Amygdala (tissue), 56 donors: ENCODE measurements at places on chromosomes 12 and 14.

DNA sequence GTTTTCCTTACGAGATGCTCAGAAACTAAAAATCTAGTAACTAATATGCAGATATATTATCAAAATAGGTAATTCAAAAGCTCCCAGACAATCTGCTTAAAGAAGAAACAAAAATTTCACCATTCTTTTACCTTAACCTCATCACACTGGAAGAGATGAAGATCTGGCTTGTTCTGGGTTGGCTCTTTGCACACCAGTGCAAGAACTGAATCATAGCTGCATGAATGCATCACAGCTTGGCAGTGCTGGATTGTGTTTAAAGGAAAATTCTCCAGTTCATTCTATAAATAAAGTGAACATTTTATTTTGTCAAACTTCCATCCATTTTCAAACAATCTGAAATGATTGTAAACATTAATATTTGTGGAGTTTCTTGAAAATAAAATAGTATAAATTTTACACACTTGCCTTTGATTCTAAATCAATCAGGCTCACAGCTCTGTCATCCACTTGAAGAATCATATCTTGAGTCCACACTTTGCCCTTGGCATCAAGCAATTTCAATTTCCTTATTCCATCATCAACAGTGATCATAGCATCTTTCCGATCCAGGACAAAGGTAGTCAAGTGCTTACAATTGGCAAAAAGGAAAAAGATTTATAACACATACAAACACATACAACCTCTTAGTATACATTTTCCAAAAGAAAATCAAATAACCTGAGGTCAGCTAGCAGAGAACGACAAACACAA lies 119.8 kb downstream of the EPS8 start:
- DNase-seq = no peak

GRCh38 chr12:6235499-6235898 lies 35.3 kb downstream of the CD9 start:
- no peak for DNase-seq

DNA sequence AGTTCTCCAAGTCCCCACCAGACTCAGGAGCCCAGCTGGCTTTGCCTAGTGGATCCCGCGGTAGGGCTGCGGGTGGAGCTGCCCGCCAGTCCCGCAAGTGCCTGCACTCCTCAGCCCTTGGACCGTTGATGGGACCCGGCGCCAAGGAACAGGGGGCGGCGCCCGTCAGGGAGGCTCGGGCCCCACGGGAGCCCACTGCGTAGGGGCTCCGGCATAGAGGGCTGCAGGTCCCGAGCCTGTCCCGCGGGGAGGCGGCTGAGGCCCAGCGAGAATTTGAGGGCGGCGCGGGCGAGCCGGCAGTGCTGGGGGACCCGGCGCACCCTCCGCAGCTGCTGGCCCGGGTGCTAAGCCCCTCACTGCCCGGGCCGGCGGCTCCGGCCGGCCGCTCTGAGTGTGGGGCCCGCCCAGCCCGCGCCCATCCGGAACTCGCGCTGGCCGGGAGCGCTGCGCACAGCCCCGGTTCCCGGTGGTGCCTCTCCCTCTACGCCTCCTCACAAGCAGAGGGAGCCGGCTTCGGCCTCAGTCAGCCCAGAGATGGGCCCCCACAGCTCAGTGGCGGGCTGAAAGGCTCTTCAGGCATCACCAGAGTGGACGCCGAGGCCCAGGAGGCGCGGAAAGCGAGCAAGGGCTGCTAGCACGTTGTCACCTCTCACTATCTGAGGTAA lies 452.4 kb upstream of the LRFN5 start:
- DNase-seq = no peak

DNA sequence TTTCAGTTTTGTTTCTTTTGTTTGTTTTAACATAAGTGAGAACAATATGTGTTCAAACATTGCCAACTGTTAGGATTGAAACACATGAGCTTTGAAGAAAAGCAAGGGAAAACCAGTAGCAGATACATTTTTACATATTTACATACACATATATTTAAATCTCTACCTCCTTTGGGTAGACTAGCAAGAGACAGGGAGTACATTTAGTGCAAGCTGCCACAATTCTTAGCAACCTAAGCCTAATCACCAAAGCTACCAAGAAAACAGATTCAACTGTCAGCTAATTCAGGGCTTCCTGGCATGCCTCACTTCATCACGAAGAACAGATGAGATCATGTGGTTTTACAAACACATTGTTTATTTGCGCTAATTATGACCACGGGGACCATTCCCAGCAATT lies 143.1 kb downstream of the PRIMA1 start:
- no peak for DNase-seq

DNA sequence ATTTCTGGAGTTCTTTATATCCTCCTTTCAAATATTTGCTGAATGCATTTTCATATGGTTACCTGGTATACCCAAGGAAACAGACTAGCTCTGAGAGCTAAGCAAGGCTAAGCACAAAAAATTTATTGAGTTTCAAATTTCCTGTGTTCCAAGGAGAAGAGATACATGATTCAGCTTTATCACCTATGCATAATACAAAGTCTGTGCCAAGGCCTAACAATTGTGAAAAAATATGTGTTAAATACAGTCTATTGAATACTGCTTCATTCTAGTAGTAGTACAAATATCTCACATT lies 103.7 kb upstream of the LGR5 start:
- DNase-seq = no peak

DNA sequence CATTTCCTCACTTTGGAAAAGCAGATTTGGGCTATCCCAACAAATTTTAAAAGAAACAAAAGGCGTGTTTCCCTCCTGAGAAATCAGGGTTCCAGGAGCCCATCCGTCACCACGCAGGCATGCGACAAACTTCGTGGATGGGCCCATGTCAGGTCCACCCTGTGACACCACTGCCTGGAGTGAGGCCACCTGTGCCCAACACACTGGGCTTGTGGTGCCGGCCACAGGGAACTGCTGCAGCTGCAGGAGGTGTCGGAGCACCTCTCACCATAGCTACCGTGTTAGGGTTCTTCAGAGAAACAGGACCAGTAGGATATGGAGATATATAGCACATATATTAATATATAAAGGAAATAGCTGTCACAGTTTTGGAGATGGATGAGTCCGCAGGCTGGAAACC lies 53.0 kb upstream of the BCL11B start:
- no peak for DNase-seq

- DNase-seq = no peak
Measured at GRCh38 chr12:80702889-80703805, 4.3 kb upstream of the MYF6 start.

- DNase-seq = no peak
Measured at GRCh38 chr14:90795744-90796143, 20.5 kb downstream of the TTC7B start.
